ENCODE measurements at places on chromosomes 3 and 15. TPM values are rescaled to one million over a fixed set of nuclear protein-coding genes. Genes with fewer than 3 reads are reported as not detected.

- no peak for DNase-seq
Measured at GRCh38 chr3:44924457-44925084, 50.2 kb downstream of the TGM4 start.

DNA sequence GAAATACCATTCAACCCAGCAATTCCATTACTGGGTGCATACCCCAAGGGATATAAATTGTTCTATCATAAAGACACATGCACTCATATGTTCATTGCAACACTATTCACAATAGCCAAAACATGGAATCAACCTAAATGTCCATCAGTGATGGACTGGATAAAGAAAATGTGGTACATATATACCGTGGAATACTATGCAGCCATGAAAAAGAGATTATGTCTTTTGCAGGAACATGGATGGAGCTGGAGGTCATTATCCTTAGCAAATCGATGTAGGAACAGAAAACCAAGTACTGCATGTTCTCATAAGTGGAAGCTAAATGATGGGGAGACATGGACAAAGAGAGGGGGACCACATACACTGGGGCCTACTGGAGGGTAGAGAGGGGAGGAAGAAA is 5.5 kb upstream of the MYRIP start:
- DNase-seq = no peak

GRCh38 chr3:105480768-105481167 is 114.1 kb downstream of the ALCAM start:
- DNase-seq = no peak

- no peak for DNase-seq
Measured at GRCh38 chr15:63473749-63473998, 30.7 kb upstream of the USP3 start.

GRCh38 chr3:182479419-182480336 is 313.6 kb upstream of the ATP11B start:
- DNase-seq = no peak

- DNase-seq = peak; percentile 75
Measured at GRCh38 chr3:124730129-124730940, at the start of gene UMPS. TSS of gene UMPS (plus strand) at chr3:124730452. CDS start at chr3:124730472, 20 bp downstream.

DNA sequence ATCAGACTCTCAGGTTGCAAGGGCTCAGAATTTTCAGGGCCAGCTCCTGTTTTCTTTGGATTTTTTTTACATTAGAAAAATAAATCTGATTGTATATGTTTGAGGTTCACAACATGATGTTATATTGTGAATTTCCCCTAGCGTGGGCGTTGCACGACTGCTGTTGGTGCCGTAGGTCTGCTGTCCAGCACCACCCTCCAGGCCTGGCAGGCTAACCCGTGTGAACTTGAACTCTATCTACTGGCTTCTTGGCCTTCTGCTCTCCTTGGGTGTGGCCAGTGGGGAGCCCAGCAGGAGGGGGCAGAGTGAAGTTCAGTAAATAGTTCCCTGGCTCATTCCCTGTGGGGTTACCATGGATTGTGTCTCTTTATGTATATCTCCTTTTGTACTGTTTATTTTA is 80.5 kb upstream of the RORA start:
- DNase-seq = no peak

DNA sequence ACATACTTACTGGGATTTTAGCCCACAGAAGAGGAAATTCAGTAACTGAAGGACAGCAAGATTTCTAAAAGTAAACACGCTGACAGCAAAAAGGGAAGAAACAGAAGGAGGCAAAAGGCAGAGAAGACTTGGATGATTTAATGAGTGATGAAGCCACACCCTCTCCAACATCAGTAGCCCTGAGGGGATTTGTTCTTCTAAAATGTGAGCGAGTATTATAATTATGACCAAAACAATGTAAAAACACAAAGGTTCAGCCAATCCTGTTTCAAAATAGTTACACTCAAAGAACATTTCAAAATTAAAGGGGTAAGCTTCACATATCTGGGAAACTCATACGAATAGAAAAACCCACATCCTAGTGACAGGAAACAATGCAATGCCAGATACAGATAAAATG is 25.0 kb downstream of the MCCC1 start:
- no peak for DNase-seq

DNA sequence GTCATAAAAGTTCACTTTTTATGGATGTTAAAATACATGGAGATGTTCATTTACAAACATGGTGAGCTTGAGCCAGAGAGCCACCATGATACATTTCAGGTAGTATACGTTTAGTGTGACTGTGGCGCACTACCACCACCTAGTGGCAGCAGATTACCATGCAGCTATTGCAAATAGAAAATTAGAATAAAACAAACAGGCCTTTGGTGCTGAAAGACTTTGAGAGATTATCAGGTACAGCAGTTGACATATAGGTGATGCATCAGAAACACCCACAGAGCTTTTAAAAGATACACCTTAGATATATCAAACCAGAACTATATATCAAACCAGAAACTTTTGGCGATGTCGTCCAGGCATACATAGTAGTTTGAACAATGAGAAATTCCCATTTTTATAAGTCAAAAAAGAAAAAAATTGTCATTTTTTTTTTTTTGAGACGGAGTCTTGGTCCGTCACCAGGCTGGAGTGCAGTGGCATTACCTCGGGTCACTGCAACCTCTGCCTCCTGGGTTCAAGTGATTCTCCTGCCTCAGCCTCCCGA is 42.0 kb upstream of the ICE2 start:
- DNase-seq = peak; percentile 38

GRCh38 chr15:83413054-83413719 is 34.0 kb upstream of the SH3GL3 start:
- DNase-seq = no peak

DNA sequence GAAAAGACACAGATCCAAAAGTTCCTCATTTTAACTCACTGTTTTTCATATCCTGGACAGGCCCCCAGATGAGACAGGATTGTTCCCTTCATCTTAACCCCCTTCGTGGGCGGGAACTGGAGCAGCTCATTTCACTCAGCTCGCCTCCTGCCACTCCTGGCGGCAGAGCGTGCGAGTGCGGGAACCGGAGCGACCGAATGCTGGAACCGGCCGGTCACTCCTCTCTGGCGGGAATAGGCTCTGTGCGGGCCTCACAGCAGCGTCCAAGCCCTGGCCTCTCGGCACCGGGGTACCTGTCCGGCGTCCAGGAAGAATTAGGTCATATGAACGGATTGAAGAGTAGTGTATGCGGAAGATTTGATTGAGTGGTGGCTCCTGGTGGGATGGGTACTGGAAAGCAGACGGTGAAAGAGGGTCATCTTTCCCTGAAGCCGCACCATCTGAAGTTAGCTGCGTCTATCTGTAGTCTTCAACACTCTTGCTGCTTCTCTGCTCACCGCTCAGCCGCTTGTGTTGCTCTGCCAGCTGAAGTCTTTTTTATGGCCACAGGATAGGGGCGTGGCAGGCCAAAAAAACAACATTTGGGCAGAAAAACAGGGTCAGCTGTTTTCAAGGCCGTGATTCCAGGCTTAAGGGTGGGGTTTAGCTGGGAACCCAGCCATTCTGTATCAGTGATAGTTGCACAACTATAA is 42.3 kb upstream of the FXR1 start:
- no peak for DNase-seq

DNA sequence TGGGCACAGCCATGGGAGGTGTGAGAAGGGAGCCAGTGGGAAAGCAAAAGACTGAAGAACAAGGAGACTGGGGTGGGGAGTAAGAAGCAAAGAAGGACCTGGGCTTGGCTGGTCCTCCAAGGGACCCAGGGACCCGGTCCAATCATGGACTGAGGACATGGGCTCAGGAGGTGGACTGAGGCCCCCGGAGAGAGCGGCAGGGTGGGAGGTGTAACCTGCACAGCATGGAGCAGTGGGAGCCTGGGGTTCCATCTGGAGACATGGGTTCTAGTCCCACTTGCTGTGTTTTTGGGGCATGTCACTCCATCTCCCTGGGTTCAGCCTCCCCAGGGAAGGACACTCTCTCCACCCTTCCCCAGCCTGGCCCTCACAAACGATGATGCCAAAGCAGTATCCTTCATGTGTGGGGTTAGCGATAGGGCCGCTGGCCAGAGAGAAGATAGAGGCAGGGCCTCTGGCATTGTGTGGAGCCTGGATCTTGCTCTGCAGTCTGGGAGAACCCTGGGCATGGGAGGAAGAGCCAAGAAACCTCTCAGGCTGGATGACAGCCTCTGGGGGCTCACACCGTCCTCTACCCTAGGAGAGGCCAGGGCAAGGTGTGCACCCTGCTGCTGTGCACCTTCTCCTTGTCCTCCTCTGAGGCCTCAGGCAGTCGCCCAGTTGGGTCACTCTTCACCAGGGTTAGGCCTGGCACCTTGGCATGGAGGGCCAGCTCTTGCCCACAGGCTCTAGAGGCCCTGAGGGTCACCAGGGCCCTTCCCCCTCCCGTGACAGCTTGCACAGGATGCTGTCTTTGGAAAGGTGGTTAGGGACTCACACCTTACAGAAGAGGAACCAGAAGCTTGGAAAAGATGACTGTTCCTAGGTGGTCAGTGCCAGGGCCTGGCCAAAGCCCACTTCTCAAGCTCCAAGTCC is 26.0 kb downstream of the FBXW12 start:
- DNase-seq = no peak

GRCh38 chr15:100650685-100651084 is 48.3 kb downstream of the ASB7 start:
- DNase-seq = no peak

GRCh38 chr15:72252663-72253299 is 19.6 kb downstream of the PARP6 start:
- no peak for DNase-seq

DNA sequence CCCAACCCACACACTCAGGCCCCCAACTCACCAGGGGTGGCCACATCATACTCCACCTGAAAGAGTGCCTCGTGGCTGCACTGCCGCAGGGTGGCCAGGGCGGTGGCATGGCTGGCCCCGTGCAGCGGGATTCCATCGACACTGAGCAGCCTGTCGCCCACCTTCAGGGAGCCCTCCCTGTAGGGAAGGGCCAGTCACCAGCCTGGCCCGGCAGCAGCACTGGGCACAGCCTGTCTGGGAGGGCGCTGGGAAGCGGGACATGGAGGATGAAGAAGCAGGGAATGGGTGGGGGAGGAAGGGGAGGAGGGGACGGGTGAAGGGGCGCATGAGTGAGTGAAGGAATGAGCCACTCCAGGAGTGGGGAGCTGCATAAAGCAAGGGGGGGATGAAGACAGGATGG is 18.5 kb downstream of the GRIP2 start:
- no peak for DNase-seq

Gene HHLA2
- not detected for total RNA-seq

Gene CISH
- 2.5 TPM for total RNA-seq

Gene GHRL
- total RNA-seq = not detected

Gene VWA5B2
- 5.7 TPM for total RNA-seq

Gene GLDN
- total RNA-seq = not detected

Gene RAD54L2
- total RNA-seq = 11.1 TPM
